ENCODE measurements at places on chromosomes 3 and 15. TPM values are rescaled to one million over a fixed set of nuclear protein-coding genes. Genes with fewer than 3 reads are reported as not detected.

ZDHHC23 gene
- 3.8 TPM for total RNA-seq

MUC20 gene
- not detected for total RNA-seq

TFRC gene
- 107 TPM for total RNA-seq

SNTN gene
- total RNA-seq = not detected

TGM4 gene
- total RNA-seq = not detected

PODXL2 gene
- 2.5 TPM for total RNA-seq

PRSS50 gene
- total RNA-seq = not detected

EPHA6 gene
- not detected for total RNA-seq

FBXO40 gene
- not detected for total RNA-seq

CADM2 gene
- not detected for total RNA-seq

ZNF80 gene
- not detected for total RNA-seq

Measured in GM23248 (cell line).